AG09319 (cell line): ENCODE measurements at places on chromosomes 6 and 20.

- no peak for DNase-seq
These were observed 69.9 kb downstream of the HACE1 start for GRCh38 chr6:104789770-104790190.

DNA sequence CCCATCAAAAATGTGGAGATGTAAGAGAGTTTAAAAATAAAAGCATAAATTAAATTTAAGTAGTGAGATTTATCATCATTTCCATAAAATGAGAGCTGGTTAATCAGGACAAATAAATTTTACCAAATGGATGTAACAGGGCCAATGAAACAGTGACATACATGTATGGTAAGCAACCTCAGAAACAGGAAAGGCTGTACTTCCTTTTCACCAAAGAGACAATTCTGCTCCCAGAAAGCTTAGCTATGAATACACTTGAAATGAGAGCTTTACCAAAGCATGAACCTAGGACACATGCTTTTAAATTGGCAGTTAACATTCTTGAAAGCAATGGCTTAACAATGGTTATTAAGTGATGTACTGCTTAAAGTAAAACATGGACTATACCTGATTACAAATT is 12.1 kb upstream of the UBE2J1 start:
- no peak for DNase-seq

DNA sequence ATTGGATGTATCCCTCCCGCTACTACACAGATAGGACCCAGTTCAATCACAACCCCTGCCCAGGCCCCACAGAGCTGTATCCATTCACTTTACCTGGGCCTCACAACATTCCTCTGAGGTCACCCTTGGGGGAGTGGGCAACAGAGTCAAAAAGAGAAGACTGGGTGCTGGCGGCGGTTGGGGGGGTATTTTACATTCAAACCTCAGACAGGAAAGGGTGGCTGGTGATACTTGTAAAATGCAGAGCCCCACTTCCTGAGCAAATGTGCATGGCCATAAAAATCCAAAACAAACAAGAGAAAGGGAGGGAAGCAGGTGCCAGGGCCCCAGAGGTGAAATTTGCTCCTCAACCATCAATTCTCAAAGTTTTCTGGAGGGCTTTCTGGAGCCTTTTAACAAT is 3.5 kb downstream of the LRFN2 start:
- DNase-seq = no peak

- DNase-seq = peak; percentile 89
These were observed 44.8 kb downstream of the RIPOR3 start for GRCh38 chr20:50646483-50646996.

GRCh38 chr6:54361188-54361587 is 52.9 kb downstream of the TINAG start:
- DNase-seq = no peak
